ENCODE measurements at places on chromosomes 2 and 18. TPM values are rescaled to one million over a fixed set of nuclear protein-coding genes. Genes with fewer than 3 reads are reported as not detected.

DNA sequence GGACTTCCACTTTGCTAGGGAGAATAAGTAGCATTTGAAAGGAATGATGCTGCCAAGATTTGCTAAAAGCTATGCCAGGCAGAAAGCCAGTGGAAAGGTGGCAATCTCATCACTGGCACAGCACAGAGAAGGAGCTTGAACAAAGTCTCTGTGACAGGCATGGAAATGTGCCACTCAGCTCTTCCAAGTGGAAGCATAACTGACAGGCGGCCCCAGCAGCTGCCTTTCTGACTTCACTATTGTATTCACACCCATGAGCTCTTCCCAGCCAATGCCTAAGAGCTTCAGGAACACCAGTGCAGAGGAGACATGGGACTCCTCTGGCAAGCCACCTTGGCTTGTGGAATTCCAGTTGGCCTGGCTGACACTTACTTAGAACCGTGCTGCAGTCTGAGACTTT lies 134.6 kb upstream of the REG3G start:
- H3K27ac ChIP-seq = no peak overlapping the region
- H3K4me1 ChIP-seq = no peaks in the 10 kb centered on the region
- no peak overlapping the region for H3K4me3 ChIP-seq
- DNase-seq = no peak
- H3K36me3 ChIP-seq = no peaks in the 10 kb centered on the region

GRCh38 chr2:150424406-150424805 lies 63.1 kb downstream of the RND3 start:
- no peaks in the 10 kb centered on the region for H3K36me3 ChIP-seq
- H3K27ac ChIP-seq = no peak overlapping the region
- H3K4me3 ChIP-seq = no peak overlapping the region
- H3K27me3 ChIP-seq = no peaks in the 10 kb centered on the region
- H3K4me1 ChIP-seq = no peaks in the 10 kb centered on the region

Gene UGT1A3
- 2.6 TPM for total RNA-seq

- no peaks in the 10 kb centered on the region for H3K27me3 ChIP-seq
- no peak overlapping the region for H3K27ac ChIP-seq
- no peaks in the 10 kb centered on the region for H3K36me3 ChIP-seq
- DNase-seq = no peak
Measured at GRCh38 chr2:142975239-142975638, 97.8 kb downstream of the KYNU start.

Gene PDE1A
- total RNA-seq = 4.4 TPM

Gene HOXD12
- total RNA-seq = not detected

GRCh38 chr2:55147041-55147440 lies 85.1 kb downstream of the CLHC1 start:
- DNase-seq = no peak
- H3K36me3 ChIP-seq = no peaks in the 10 kb centered on the region
- H3K27me3 ChIP-seq = no peaks in the 10 kb centered on the region
- no peak overlapping the region for H3K27ac ChIP-seq
- H3K4me1 ChIP-seq = peaks cover 19% of the 10 kb centered on the region
- H3K4me3 ChIP-seq = no peak overlapping the region
